ENCODE measurements at places on chromosomes 2 and 18.

DNA sequence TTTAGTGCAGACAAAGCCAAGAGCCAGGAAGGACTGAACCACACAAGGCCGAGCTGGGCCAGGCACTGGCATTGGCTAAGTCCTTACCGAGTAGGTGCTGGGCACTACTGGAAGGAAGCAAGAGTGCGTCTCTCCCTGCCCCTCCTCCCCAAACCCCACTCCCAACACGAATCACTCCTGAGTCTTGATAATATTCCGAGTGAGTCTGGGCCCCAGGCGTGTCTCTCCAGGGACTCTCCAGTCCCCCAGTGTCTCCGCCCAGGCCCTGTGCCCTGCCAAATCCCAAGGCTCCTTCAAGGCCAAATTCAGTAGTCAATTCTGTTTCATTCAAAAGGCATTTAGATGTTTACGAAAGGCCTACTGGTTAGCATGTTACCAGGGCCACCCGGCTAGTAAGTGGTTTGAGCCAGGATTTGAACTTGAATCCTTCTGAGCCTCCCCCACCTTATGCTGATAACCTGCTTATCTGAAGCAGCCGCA is 82.8 kb downstream of the GLI2 start:
- DNase-seq = no peak

DNA sequence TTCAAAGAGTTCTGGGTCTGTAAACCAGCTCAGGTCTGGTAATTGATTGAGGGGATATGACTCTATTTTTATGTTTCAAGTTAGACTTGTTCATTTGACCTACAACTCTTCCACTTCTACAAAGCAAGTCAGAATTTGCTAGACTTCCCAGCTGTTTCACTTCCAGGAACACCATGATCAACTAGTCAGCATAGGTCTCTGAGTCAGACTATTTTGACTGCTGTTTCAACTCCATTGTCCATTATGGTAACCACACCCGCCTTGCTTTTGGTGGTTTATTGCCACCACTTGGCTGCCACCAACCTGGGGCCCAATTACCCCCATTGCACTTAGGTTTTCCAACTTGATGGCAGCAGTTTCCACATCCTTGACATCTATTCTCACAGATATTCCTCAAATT is 116.6 kb downstream of the LAMA3 start:
- DNase-seq = no peak

DNA sequence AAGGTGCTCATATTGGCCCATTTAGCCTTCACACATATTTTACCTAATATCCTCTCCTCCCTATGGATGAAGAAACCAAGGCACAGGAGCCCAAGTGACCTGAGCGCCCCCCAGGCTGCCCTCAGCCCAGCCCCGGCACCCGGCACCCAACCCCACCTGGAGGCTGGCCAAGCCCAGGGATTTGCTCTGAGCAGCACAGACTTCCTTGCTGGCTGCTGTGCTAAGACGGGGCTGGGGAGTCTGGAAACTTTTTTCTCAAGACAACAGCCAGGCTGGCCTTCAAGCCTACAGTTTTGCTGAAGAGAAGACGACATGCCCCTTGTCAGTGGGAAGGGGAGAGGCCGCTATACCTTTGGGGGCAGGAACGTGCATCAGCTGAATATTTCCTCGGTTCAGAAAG is 52.7 kb upstream of the LAMA1 start:
- DNase-seq = no peak

- DNase-seq = no peak
Observed at GRCh38 chr18:79574938-79575525, 104.6 kb upstream of the CTDP1 start.

- no peak for DNase-seq
Observed at GRCh38 chr2:70527447-70528080, 26.1 kb downstream of the TGFA start.

- DNase-seq = no peak
Observed at GRCh38 chr18:5286525-5286924, 9.0 kb downstream of the ZBTB14 start.

DNA sequence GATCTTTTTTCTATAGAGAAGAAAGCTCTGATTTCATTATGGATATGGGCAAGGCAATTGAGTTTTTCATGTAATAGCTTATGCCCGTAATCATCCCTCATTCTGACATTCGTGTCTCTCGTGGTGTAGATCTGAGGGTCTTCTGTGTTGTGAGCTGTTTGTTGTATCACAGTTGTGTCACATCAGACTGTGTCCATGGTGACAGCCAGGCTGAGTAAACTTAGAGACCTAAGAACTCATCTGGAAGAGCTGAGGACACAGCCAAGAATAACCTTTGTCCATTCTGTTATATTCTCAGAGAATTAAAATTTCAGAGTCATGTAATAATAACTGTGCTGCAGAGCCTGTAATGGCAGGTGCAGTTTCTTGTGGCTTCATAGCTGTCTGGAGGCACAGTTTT is 116.5 kb downstream of the ATP9B start:
- no peak for DNase-seq

GRCh38 chr2:134244587-134244986 is 9.3 kb upstream of the MGAT5 start:
- DNase-seq = no peak

GRCh38 chr2:196591621-196592022 is 47.9 kb upstream of the CCDC150 start:
- no peak for DNase-seq

DNA sequence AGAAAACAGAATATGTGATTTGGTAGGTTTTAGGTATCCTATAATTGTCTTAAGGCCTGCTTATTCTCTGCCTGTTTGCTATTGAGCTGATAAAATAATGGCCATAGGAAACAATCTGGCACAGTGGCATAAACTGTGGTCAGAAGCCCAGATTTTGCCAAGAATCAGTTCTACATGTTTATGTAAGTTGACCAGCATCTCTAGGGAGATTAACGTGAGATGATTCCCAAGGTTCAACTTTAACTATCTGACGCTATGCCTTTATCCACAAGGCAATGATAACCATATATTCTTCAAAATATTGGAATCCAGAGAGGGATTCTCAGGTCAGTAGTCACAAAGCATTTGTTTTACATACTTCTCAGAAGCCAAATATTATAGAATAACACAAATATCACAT is 25.6 kb downstream of the AP1S3 start:
- no peak for DNase-seq

DNA sequence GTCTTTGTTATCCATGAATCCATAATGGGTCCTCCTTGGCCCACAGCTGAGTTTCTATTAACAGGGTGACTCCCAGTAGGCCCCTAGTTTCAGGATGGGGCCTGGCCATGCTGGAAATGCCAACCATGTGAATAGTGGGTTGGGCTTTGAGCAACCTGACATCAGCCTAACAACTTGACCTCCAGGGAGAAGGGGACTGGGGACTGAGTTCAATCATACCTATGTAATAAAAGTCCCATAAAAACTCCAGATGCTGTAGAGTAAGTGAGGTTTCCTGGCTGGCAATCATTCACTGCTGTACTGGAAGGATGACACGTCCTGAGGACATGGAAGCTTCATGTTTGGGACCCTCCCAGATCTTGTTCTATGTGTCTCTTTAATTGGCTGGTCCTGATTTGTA is 7.9 kb downstream of the REV1 start:
- DNase-seq = no peak

- no peak for DNase-seq
Observed at GRCh38 chr18:79566771-79567431, 112.7 kb upstream of the CTDP1 start.

GRCh38 chr2:89833116-89833779 is 1141.8 kb downstream of the RPIA start:
- DNase-seq = no peak

GRCh38 chr18:62569081-62569655 is 46.3 kb downstream of the ZCCHC2 start:
- DNase-seq = no peak

GRCh38 chr18:74068296-74068695 is 79.3 kb downstream of the FBXO15 start:
- no peak for DNase-seq

DNA sequence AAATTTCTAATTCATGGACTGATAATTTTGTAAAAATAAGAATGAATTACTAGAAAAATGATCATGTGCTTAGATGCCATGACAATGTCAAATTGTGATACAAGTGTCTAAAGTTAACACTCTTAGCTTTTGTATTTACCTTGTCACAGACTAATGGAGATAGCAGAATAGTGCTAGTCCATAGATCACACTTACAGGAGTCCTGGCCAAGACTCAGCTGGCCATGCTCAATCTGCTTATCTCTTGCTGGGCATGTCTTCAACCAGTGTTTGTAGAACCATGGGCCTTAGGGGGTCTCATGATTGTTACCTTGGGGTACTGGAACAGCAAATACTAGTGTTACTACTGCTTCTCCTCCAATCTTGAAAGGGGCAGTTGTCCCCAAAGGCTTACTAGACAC is 44.0 kb downstream of the TET3 start:
- no peak for DNase-seq

GRCh38 chr2:7061921-7062320 is 144.7 kb downstream of the RNF144A start:
- DNase-seq = no peak

GRCh38 chr2:212402316-212402715 is 136.3 kb downstream of the ERBB4 start:
- no peak for DNase-seq

DNA sequence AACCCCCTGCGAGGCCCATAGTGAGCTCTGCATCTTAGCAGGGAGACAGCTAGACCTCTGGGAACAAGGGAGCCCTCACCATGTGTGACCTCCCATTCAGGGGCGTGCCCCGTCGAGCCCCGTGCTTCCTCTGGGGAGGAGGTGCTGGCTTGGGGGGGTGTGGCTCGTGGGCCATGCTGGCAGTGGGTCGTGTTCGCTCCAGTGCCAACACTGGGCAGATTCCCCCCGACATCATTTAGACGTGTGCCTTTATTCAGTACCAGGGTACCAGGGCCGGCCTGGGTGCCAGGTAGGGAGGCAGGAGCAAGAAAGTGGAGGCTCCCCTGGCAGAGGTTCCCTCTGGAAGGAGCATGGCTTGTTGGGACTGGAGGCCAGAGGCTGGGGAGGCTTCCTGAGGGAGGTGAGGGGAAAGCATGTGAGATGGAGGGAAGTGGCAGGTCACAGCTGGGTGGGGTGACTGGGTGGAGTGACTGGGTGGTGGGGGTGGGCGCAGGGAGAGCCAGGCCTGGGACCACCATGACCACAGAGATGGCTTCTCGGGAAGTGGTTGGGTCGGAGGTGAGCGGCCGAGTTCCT is 15.2 kb downstream of the GPC1 start:
- no peak for DNase-seq

GRCh38 chr2:72827966-72828646 is 2.3 kb upstream of the EXOC6B start:
- no peak for DNase-seq

DNA sequence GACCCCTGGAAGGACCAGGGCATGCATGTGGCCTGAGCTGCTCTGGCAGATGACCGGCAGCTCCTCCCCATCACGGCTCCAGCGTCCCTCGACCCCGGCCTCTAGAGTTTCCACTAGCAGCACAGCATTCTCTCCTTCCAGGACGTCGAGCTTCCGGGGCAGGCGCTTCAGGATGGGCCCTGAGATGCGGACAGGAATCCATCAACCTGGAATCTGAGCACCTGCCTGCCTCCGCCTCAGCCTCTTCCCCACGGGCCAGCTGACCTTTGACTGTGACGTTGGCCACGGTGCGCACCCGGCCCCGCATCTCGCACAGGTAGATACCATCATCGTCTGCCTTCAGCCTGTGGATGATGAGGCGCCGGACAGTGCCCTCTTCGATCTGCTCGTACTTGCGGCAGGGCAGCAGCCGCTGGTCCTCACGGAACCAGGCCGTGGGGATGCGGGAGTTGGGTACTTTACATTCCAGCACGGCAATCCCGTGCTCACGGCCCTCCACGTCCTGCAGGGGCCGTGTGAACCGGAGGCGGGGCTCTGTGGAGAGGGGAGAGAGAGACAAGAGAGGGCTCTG is 3.5 kb downstream of the OBSL1 start:
- DNase-seq = no peak

DNA sequence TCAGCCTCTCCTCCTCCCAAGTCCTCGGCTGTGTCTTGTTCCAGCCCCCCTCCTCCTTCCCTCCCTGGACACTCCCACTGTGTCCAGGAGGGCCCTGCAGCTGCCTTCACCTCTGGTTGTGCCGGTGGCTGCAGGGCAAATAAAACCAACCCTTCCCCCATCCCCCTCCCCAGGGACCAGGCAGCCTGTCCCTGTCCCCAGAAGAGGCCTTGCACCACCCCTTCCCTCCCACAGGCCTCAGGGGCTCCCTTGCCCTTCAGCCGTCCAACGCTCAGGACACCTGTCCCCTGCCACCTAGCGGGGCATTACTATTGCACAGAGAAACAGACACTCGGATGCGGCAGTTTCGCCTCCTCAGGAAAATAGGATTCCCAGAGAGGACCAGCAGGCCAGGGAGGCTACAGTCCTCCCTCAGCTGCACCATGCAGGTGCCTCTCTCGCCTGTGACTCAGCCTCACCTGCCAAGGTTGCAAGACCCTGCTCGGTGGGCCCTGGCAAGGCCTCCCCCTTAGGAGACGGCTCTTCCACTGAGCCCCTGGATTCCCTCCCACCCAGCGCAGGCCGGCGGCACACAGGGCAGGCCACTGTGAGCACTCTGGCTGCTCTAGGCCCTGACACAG is 5.5 kb upstream of the GPC1 start:
- no peak for DNase-seq

GRCh38 chr18:63025251-63026090 is 294.1 kb downstream of the BCL2 start:
- DNase-seq = no peak

DNA sequence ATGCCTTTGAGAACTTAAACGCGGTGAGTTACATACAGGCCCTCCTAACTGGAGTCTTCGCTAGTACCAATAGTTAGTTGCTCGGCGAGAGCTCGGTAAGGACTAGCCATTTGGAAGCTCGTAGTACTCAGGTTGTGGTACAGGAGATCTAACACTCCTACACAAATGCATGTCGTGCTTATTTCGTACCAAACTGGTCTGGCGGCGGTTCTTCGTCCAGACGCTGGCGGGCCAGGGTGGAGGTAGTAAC is 346 bp upstream of the VRK2 start:
- DNase-seq = no peak

DNA sequence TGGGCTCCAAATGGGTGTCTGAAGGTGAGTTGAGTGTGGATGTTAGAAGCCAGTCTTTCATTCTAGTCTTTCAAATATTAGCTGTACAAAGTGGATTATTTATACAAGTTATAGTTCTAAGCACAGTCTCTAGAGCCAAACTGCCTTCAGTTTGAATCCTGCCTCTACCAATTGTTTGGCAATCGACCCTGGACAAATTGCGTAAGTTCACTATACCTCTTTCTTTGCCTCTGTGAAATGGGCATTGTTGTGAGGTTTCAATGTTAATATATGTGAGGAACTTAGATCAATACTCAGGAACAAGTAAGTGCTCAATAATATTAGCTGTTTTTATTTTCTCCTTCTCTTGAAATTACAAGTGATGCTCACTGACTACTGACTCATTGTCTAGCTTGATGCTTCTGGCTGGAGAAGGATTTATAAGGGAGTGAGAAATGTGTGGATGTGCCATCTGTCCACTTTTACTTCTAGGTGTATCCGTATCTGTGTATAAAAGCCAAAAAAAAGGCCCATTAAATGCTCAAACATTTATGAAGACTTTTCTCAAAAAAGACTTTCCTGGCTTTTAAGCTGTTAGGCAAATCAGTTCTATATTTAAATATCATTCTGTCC is 48.1 kb upstream of the RAPH1 start:
- DNase-seq = no peak

GRCh38 chr2:28442328-28442727 is 49.7 kb downstream of the FOSL2 start:
- no peak for DNase-seq

- DNase-seq = no peak
Observed at GRCh38 chr2:11352781-11353537, 8.5 kb upstream of the ROCK2 start.

- DNase-seq = no peak
Observed at GRCh38 chr18:11857177-11857887, 6.1 kb downstream of the CHMP1B start.
